ENCODE measurements at places on chromosomes 2 and 18.

DNA sequence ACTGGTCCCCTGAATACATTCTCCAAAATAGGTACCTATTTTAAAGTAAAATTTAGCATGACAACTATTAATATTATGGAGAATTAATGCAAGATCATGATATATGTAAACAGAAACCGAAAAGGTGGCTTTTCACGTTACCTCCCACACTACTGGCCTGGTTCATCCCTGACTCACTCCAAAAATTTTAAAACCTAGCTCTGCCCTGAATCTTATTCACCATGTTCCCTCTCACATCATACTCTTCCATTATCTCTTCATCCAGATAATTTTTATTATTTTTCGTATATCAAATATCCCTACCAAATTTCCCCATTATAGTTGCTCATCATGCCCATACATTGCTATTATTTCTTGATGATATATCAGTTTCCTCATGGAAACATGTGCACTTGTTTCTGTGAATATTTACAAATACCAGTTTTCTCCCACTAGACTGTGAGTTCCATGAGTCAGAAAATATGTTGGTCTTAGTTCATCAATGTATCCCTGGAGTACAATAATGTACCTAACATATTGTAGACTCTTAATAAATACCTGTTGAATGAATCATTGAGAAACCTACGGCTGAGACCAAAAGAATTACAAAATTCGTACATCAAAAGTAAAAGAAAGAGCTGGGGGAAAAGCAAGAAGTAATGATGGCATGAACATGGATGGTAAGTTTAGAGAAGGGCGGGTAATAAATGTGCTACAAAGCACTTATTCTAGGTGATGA is 360.1 kb upstream of the CHAC2 start:
- no peak for DNase-seq

GRCh38 chr2:74103763-74104162 is 43.9 kb downstream of the BOLA3 start:
- DNase-seq, result no peak

DNA sequence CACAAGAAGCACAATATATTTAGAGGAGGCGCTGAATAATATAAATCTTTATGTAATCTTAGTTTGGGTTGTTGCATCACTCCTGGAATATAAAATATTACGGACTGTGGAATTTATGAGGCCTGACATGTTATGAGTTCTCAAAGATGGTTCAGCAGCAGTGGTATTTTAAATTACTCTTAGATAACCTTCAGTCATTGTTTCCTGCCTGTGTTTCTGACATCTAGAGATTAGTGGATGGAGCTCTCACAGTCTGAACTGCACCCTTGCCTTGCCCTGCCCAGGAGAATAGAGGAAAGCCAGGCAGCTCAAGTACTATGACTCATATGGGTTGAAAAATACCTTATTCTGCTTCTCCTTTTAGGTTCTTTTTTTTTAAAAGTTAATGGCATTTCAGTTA is 70.0 kb downstream of the ACSL3 start:
- no peak for DNase-seq

DNA sequence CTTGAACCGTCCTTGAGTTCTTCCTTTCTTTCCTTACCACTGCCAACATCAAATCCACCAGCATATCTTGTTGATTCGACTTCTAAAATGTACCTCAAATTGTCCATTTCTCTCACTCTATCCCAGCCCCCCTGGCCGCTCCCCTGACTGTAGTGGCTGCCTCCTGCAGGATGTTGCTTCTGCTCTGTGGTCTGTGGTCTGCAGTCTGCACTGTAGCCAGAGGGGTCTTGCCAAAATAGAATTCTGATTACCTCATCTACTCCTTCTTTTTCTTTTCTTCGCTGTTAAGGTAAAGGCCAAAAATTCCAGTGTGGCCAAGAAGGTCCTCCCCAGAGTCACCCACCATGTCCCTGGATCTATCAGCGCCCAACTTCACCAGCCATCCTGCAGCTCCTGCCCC is 79.5 kb upstream of the ALPP start:
- DNase-seq, result no peak

GRCh38 chr2:158905341-158905740 is 63.1 kb upstream of the TANC1 start:
- no peak for DNase-seq

GRCh38 chr2:206361407-206362045 is 81.8 kb upstream of the ADAM23 start:
- DNase-seq, result no peak

GRCh38 chr2:29223851-29224692 is 108.9 kb downstream of the CLIP4 start:
- DNase-seq, result no peak

DNA sequence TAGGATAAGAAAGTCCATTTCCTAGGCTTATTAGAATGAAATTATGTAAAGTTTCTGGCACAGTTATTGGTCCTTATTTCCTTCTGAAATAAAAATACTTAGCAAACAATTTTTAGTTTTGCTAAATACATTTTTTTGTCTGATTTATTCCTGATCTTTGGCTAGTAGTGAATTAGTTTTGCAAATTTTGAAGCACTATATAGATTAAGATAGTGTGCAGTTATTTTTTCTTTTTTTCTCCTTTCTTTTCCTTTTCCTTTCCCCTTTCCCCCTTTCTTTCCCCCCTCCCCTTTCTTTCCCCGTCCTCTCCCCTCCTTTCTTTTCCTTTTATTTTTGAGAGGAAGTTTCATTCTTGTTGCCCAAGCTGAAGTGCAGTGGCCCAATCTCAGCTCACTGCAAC is 59.7 kb downstream of the BIRC6 start:
- DNase-seq, result no peak

DNA sequence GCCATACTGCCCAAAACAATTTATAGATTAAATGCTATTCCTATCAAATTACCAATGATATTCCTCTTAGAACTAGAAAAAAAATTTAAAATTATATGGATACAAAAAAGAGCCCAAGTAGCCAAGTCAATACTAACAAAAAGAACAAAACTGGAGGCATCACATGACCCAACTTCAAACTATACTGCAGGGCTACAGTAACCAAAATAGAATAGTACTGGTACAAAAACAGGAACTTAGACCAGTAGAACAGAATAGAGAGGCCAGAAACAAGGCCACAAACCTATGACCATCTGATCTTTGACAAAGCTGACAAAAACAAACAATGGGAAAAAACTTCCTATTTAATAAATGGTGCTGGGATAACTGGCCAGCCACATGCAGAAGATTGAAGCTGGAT is 86.1 kb upstream of the KYNU start:
- no peak for DNase-seq

DNA sequence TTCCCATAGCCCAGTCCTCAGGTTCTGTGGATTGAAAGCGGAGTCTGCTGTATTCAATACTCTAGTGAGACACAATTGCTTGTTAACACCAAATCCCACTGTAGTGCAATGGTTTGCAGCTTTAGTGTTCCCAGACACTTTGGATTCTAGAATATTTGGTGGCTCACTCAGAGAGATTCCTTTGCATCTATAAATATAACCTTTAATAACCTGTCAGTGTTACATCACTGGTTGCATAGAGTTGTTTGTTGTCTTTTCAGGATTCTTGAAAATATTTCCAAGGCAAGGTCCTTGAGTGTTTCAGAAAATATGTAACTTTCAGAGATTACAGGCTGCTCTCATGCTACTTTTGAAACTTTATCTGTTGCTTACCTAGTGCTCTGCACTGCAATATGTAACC is 157.5 kb downstream of the ZEB2 start:
- DNase-seq, result no peak

- no peak for DNase-seq
These were observed 81.5 kb downstream of the LDLRAD4 start for GRCh38 chr18:13300029-13300428.

DNA sequence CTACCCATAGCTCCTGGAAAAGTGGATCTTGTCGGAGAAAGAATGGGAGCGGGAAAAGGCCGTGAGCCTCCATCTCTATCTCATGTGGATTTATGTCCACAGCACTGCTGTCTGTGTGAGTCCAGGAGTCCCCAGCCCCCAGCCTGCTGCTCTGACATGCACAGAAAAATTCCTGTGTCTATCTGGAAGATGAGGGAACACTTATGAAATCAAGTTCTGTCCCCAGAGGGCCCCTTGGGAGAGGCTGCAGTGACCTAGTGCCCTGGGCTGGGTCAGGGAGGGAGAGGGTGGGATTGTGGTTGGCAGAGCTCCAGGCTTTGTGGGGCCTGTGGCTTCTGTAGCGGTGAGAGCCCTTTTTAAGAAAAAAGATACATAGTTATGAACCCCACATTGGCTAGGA is 37.6 kb downstream of the HJURP start:
- DNase-seq, result no peak

DNA sequence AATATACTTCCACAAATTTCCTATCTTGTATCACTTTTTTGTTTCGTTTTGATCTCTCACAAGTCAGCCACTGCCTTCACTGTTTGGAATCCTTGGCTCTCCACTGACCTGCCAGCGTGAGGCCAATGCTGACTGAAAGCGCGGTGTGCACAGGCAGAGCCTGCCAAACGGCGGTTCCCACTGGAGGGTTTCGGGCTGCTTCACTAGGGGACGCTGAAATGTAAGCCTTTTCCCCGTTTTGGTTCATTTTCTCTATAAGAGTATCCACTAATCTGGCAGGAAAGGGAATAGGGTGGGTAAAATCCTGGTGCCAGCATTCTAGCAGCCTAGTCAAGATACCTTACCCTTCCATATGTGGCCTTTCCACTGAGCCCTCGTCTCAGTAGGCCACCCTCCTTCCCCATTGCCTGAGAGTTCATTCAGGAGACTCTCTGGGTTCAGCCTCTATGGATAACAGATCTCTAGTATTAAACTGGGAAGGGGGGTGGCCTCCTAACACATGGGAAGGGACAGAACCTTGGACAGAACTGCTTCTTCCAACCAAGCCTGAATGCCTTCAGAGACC is 91.5 kb downstream of the DYM start:
- DNase-seq, result no peak

GRCh38 chr2:238459081-238459629 is 32.4 kb downstream of the ASB1 start:
- DNase-seq, result no peak

Measured in kidney capillary endothelial cell (primary cell).